ENCODE measurements at places on chromosomes 2 and 18. TPM values are rescaled to one million over a fixed set of nuclear protein-coding genes. Genes with fewer than 3 reads are reported as not detected.

- no peak for DNase-seq
Observed at GRCh38 chr2:6794448-6794847, 71.3 kb downstream of the CMPK2 start.

DNA sequence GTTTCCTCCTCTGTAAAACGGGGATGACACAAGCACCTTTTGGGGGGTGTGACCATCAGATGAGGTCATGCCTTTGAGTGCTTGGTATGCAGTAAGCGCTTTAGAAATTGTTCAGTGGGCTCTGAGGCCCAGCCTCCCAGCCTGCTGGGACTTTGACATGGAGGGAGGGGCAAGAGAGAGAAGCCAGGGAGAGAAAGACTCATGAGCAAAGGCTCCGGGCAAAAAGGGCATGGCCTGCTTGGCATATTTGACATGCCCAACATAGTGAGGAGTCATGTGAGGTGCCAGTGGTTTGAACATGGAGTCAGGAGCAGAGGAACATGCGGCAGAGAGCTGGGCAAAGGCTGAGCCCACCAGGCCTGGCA is 14.0 kb downstream of the TNS1 start:
- DNase-seq = no peak

GRCh38 chr2:66596256-66596655 is 161.3 kb downstream of the MEIS1 start:
- no peak for DNase-seq

The HS6ST1 gene
- 19.3 TPM for total RNA-seq

The SRSF7 gene
- total RNA-seq = 57.6 TPM

The GPATCH11 gene
- total RNA-seq = 5.9 TPM

The HJURP gene
- not detected for total RNA-seq

Measured in left cardiac atrium (tissue), 4 donors.